Gastroesophageal sphincter (tissue), 4 donors: ENCODE measurements at places on chromosomes 3 and 15.

GRCh38 chr15:68447976-68448755 lies 16.2 kb upstream of the ITGA11 start:
- H3K27ac ChIP-seq = no peak overlapping the region
- no peak overlapping the region for H3K4me3 ChIP-seq
- H3K4me1 ChIP-seq = no peaks in the 10 kb centered on the region
- no peaks in the 10 kb centered on the region for H3K36me3 ChIP-seq
- ATAC-seq = no peak
- H3K27me3 ChIP-seq = peaks cover 50% of the 10 kb centered on the region

DNA sequence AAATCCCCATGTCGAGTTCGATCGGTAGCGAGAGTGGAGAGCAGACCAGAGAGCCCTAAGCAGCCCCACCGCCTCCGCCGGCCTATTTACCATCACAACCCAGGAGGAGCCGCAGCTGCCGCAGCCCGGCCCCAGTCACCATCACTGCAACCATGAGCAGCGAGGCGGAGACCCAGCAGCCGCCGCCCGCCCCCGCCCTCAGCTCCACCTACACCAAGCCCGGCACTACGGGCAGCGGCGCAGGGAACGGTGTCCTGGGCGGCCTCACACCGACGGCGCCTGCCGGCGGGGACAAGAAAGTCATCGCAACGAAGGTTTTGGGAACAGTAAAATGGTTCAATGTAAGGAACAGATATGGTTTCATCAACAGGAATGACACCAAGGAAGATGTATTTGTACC lies 89.5 kb upstream of the TPM1 start:
- no peak overlapping the region for H3K4me3 ChIP-seq
- no peaks in the 10 kb centered on the region for H3K27me3 ChIP-seq
- H3K27ac ChIP-seq = no peak overlapping the region
- H3K36me3 ChIP-seq = no peaks in the 10 kb centered on the region
- no peak for ATAC-seq

DNA sequence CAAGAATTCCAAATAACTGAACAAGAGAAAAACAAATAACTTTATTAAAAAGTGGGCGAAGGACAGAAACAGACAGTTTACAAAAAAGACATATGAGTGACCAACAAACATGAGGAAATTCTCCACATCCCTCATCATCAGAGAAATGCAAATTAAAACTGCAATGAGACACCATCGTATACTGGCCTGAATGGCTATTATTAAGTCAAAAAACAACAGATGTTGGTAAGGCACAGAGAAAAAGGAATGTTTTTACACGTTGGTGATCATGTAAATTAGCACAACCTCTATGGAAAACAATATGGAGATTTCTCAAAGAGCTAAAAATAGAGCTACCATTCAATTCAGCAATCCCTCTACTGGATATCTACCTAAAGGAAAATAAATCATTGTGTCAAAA lies 1260.4 kb upstream of the ALCAM start:
- no peak for ATAC-seq
- no peaks in the 10 kb centered on the region for H3K36me3 ChIP-seq
- no peaks in the 10 kb centered on the region for H3K27me3 ChIP-seq
- no peaks in the 10 kb centered on the region for H3K4me1 ChIP-seq

GRCh38 chr3:141642215-141642614 lies 95.9 kb upstream of the RNF7 start:
- H3K4me3 ChIP-seq = no peak overlapping the region
- H3K27ac ChIP-seq = no peak overlapping the region
- no peaks in the 10 kb centered on the region for H3K36me3 ChIP-seq
- no peak for ATAC-seq

- peaks cover 3% of the 10 kb centered on the region for H3K4me1 ChIP-seq
- peak; percentile 81 for ATAC-seq
- peak overlapping the region; percentile 69 for H3K27ac ChIP-seq
- no peaks in the 10 kb centered on the region for H3K36me3 ChIP-seq
These were observed 4.3 kb downstream of the RBP1 start for GRCh38 chr3:139534992-139535879.

DNA sequence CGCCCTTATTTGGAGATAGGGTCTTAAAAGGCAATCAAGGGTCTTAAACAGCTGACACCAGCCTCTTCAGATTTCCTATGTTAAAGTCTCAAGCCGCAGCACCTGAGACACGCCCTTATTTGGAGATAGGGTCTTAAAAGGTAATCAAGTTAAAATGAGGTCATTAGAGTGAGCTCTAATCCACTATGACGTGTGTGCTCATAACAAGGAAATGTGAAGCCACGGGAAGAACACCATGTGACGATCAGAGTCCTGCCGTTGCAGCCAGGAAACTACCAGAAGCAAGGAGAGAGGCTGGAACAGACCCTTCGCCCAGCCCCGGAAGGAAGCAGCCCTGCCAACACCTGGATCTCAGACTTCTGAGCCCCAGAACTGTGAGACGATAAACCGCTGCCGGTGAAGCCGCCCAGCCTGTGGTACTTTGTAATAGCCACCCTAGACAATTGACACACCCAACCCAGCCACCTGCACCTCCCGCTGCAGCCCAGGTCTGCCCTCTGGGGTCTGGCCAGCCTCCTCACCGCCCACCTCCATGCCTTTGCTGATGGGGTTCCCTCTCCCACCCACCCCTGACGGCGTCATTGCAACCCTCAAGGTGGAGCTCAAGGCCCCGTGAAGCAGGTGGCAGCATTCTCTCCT lies 137.9 kb downstream of the MEGF11 start:
- H3K27ac ChIP-seq = no peak overlapping the region
- H3K27me3 ChIP-seq = peaks cover 29% of the 10 kb centered on the region
- no peaks in the 10 kb centered on the region for H3K4me1 ChIP-seq
- H3K36me3 ChIP-seq = no peaks in the 10 kb centered on the region
